ENCODE measurements at places on chromosomes 7 and 10. TPM values are rescaled to one million over a fixed set of nuclear protein-coding genes. Genes with fewer than 3 reads are reported as not detected.

- peaks cover 4% of the 10 kb centered on the region for H3K36me3 ChIP-seq
- H3K4me3 ChIP-seq = peak overlapping the region; percentile 32
- H3K27me3 ChIP-seq = no peaks in the 10 kb centered on the region
- peak overlapping the region; percentile 58 for H3K27ac ChIP-seq
Observed at GRCh38 chr10:110363572-110364411, 59.1 kb upstream of the SMNDC1 start.

DNA sequence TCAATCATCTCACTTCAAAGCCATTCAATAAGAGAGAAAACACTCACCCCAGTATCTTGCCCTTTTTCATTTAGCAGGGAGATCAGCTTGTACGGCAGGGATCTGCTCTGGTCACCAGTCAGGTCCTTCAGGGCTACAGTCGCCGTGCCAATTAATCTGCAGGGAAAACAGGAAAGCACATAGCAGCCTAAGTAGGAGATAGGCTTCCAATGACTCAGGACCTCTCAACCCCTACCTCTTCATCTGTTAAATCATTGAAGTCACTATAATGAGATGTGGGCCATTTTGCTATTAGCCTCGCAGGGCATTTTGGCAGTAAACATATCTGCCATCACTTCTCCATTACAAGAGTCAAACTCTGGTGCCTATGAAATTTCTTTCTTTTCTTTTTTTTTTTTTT lies 50.8 kb downstream of the MYOF start:
- H3K27me3 ChIP-seq = no peaks in the 10 kb centered on the region
- H3K4me1 ChIP-seq = peaks cover 5% of the 10 kb centered on the region
- DNase-seq = no peak
- no peak overlapping the region for H3K4me3 ChIP-seq
- H3K36me3 ChIP-seq = peaks cover 12% of the 10 kb centered on the region
- H3K27ac ChIP-seq = no peak overlapping the region

GRCh38 chr7:143892527-143893300 lies 9.3 kb downstream of the TCAF1 start:
- peaks cover 15% of the 10 kb centered on the region for H3K36me3 ChIP-seq
- peak overlapping the region; percentile 38 for H3K4me3 ChIP-seq
- no peaks in the 10 kb centered on the region for H3K27me3 ChIP-seq
- peaks cover 17% of the 10 kb centered on the region for H3K4me1 ChIP-seq

GRCh38 chr7:38292442-38292841 lies 19.0 kb upstream of the TARP start:
- no peaks in the 10 kb centered on the region for H3K4me1 ChIP-seq
- no peaks in the 10 kb centered on the region for H3K27me3 ChIP-seq
- DNase-seq = no peak
- no peaks in the 10 kb centered on the region for H3K36me3 ChIP-seq
- H3K4me3 ChIP-seq = no peak overlapping the region
- no peak overlapping the region for H3K27ac ChIP-seq

GRCh38 chr7:47947355-47947749 lies 914 bp downstream of the PKD1L1 start:
- H3K36me3 ChIP-seq = no peaks in the 10 kb centered on the region
- peaks cover 7% of the 10 kb centered on the region for H3K4me1 ChIP-seq
- H3K27ac ChIP-seq = no peak overlapping the region
- no peaks in the 10 kb centered on the region for H3K27me3 ChIP-seq
- DNase-seq = no peak

DNA sequence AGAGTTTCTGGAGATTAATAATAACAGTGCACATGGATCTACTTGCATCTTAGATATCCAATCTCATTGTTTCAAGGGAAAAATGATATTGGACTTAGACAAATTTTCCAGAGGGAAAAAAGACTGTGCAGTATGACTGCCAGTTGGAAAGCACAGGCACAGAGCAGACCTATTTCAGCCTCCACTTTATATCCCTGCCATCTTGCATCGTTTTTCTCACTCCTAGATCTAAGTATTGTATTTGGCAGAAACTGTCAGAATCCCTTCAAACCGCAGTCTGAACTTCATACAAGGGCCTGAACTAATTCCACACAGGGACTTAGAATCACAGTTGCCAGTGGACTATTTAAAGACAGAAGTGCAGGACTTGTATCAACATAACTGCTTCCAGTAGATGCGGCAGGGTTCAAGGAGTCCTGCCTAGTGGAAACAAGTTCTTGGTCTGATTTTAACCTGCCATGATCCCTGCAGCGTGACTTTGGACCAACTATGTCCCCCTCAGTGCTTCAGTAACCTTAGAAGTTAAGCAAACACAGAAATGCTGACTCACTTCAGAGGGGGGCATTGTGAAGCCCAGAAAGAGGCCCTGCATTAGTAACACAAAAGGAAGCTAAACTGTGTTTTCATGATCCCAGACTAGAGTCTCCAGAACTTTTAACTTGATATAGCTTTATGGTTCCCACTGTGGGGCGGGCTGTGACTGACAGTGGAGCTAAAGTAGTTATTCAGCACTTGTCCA lies 95.7 kb upstream of the PALS2 start:
- H3K4me1 ChIP-seq = no peaks in the 10 kb centered on the region
- H3K27me3 ChIP-seq = peaks cover 15% of the 10 kb centered on the region
- no peak for DNase-seq
- H3K36me3 ChIP-seq = no peaks in the 10 kb centered on the region
- no peak overlapping the region for H3K27ac ChIP-seq
- H3K4me3 ChIP-seq = no peak overlapping the region

GRCh38 chr7:78368771-78369170 lies 570.2 kb downstream of the PHTF2 start:
- no peaks in the 10 kb centered on the region for H3K36me3 ChIP-seq
- no peaks in the 10 kb centered on the region for H3K27me3 ChIP-seq
- H3K27ac ChIP-seq = no peak overlapping the region

GRCh38 chr10:44240584-44241205 lies 144.2 kb downstream of the CXCL12 start:
- no peak overlapping the region for H3K27ac ChIP-seq
- DNase-seq = no peak
- no peak overlapping the region for H3K4me3 ChIP-seq
- no peaks in the 10 kb centered on the region for H3K27me3 ChIP-seq
- H3K36me3 ChIP-seq = peaks cover 2% of the 10 kb centered on the region
- no peaks in the 10 kb centered on the region for H3K4me1 ChIP-seq

- no peak for DNase-seq
- peaks cover 35% of the 10 kb centered on the region for H3K4me1 ChIP-seq
- H3K27me3 ChIP-seq = no peaks in the 10 kb centered on the region
- H3K27ac ChIP-seq = no peak overlapping the region
- H3K36me3 ChIP-seq = no peaks in the 10 kb centered on the region
Observed at GRCh38 chr10:3879073-3879472, 94.1 kb upstream of the KLF6 start.

GRCh38 chr7:30471205-30471604 lies 7.4 kb downstream of the NOD1 start:
- DNase-seq = no peak
- H3K27ac ChIP-seq = no peak overlapping the region
- peaks cover 49% of the 10 kb centered on the region for H3K36me3 ChIP-seq
- no peaks in the 10 kb centered on the region for H3K27me3 ChIP-seq
- peaks cover 71% of the 10 kb centered on the region for H3K4me1 ChIP-seq
- no peak overlapping the region for H3K4me3 ChIP-seq

- H3K4me1 ChIP-seq = no peaks in the 10 kb centered on the region
- DNase-seq = no peak
- no peaks in the 10 kb centered on the region for H3K27me3 ChIP-seq
- no peak overlapping the region for H3K4me3 ChIP-seq
Observed at GRCh38 chr7:34224281-34224680, 318.9 kb downstream of the BMPER start.

DNA sequence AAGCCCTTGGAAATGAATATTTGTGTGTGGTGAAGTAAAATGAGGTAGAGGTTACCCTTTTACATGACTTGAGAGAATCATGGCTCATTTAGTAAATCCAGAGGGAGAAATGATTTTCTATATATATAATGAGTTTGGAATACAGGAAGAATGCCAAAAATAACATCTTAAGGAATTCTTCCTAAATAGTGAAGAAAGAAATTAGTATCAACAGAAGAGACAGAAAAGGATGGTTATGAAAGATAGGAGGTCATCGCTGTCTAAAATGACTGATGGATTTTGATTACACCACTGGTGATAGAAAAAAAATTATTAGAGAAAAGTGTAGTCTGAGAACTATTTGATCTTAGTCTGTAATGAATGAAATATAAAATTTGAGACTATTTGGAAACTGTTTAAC lies 283.0 kb downstream of the ADK start:
- no peak overlapping the region for H3K4me3 ChIP-seq
- no peaks in the 10 kb centered on the region for H3K27me3 ChIP-seq
- H3K27ac ChIP-seq = no peak overlapping the region
- no peak for DNase-seq

DNA sequence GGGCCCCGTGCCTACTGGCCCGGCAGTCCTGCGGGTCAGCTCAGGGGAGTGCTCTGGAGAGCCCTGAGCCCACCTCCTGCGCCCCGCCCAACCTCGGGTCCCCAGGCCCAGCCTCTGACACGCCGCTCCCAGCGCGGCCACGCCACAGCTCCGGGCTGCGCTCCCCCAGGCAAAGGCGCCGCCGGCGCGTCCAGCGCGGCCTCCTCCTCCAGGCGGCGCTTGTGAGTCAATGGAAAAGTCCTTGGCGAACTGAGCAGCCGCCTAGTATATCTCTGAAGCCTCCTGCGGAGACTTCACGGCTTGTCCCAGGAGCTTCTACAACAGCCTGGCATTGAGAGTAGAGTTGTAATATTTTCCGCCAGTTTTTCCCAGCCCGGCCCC lies 29.5 kb upstream of the BMS1 start:
- peak; percentile 62 for DNase-seq
- H3K27me3 ChIP-seq = peaks cover 65% of the 10 kb centered on the region
- H3K27ac ChIP-seq = no peak overlapping the region
- peaks cover 7% of the 10 kb centered on the region for H3K4me1 ChIP-seq
- H3K4me3 ChIP-seq = no peak overlapping the region

GRCh38 chr10:26359670-26360069 lies 78.5 kb upstream of the APBB1IP start:
- H3K27me3 ChIP-seq = peaks cover 36% of the 10 kb centered on the region

GRCh38 chr7:132739271-132739955 lies 163.1 kb upstream of the PLXNA4 start:
- H3K4me3 ChIP-seq = no peak overlapping the region
- H3K27ac ChIP-seq = no peak overlapping the region
- peaks cover 23% of the 10 kb centered on the region for H3K27me3 ChIP-seq
- no peaks in the 10 kb centered on the region for H3K4me1 ChIP-seq
- no peaks in the 10 kb centered on the region for H3K36me3 ChIP-seq

- H3K4me3 ChIP-seq = no peak overlapping the region
- H3K27ac ChIP-seq = no peak overlapping the region
- H3K36me3 ChIP-seq = peaks cover 1% of the 10 kb centered on the region
- no peaks in the 10 kb centered on the region for H3K4me1 ChIP-seq
Observed at GRCh38 chr10:129807211-129807610, 156.9 kb downstream of the EBF3 start.

- H3K36me3 ChIP-seq = peaks cover 27% of the 10 kb centered on the region
- H3K27ac ChIP-seq = peak overlapping the region; percentile 98
- H3K4me1 ChIP-seq = peaks cover 52% of the 10 kb centered on the region
- peak overlapping the region; percentile 93 for H3K4me3 ChIP-seq
Observed at GRCh38 chr10:17643339-17643754, 604 bp upstream of the STAM start.

DNA sequence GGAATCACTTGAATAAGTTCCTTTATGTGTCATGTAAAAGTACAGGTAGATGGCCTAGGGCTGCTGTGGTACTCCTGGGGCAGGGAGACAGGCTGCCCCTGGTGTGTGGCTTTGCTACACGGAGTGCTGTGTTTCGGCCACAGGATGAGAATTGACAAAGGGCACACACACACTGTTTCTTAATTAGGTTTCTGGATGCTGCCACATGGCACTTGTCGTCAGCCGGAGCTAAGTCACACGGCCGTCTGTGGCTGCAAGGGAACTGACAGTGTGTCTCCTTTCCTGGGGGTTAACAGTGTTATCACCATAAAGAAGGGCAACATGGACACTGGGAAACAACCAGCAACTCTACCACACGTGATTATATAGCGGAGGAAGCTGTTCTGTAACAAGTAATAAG lies 55.7 kb upstream of the CREB5 start:
- peaks cover 3% of the 10 kb centered on the region for H3K27me3 ChIP-seq
- H3K4me3 ChIP-seq = no peak overlapping the region
- H3K4me1 ChIP-seq = no peaks in the 10 kb centered on the region
- H3K27ac ChIP-seq = no peak overlapping the region

GRCh38 chr10:129717816-129718547 lies 246.1 kb downstream of the EBF3 start:
- H3K27ac ChIP-seq = no peak overlapping the region
- peak; percentile 18 for DNase-seq
- no peak overlapping the region for H3K4me3 ChIP-seq
- no peaks in the 10 kb centered on the region for H3K27me3 ChIP-seq
- H3K36me3 ChIP-seq = peaks cover 7% of the 10 kb centered on the region
- no peaks in the 10 kb centered on the region for H3K4me1 ChIP-seq

DNA sequence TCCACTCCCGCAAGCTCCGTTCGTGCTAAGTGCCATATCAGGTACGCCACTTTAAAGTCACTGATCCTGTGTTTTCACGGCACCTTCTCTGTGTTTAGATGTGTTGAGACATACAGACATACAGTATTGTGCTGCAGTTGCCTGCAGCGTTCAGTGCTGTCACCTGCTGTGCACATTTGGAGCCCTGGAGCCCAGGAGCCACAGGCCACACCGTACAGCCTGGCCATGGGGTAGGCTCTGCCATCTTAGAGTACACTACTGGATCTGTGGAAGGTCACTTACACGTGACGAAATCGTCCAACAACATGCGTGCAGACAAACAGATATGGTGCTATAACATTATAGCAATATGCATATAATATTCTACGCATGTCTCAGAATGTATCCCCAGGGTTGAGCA lies 111.3 kb downstream of the ELFN1 start:
- H3K27me3 ChIP-seq = peaks cover 8% of the 10 kb centered on the region
- H3K27ac ChIP-seq = no peak overlapping the region
- DNase-seq = peak; percentile 30
- no peak overlapping the region for H3K4me3 ChIP-seq
- H3K36me3 ChIP-seq = no peaks in the 10 kb centered on the region

DNA sequence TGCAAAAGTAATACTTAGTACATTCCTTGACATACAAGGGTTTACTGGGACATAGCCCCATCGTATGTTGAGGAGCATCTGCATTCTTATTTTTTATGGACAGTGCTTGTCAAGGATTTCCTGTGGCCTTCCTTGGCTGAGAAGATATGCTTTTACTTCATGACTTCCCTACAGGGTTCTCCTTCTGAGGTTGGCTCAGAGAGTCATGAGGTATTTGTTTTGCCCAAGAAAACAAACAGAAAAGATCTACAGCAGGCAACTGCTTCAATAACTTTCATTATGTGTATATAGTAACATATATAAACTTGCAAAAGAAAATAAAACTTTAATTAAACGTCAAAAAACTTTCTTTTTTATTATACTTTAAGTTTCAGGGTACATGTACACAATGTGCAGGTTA lies 577.2 kb upstream of the SEMA3D start:
- H3K4me1 ChIP-seq = no peaks in the 10 kb centered on the region
- no peaks in the 10 kb centered on the region for H3K27me3 ChIP-seq
- no peak overlapping the region for H3K4me3 ChIP-seq
- no peak for DNase-seq
- H3K27ac ChIP-seq = no peak overlapping the region

GRCh38 chr7:120951826-120952225 lies 1.2 kb downstream of the ING3 start:
- H3K36me3 ChIP-seq = peaks cover 28% of the 10 kb centered on the region
- peak overlapping the region; percentile 99 for H3K27ac ChIP-seq
- DNase-seq = no peak
- H3K4me1 ChIP-seq = peaks cover 36% of the 10 kb centered on the region
- peak overlapping the region; percentile 98 for H3K4me3 ChIP-seq
- peaks cover 2% of the 10 kb centered on the region for H3K27me3 ChIP-seq

Gene PNLIPRP3
- not detected for total RNA-seq

Gene CTAGE8
- total RNA-seq = not detected

Gene AHCYL2
- total RNA-seq = 12.8 TPM

Gene GJD4
- not detected for total RNA-seq

Gene INPP5A
- total RNA-seq = 6.6 TPM

Gene KEL
- total RNA-seq = 0.16 TPM

Gene NANOS1
- total RNA-seq = 0.23 TPM

Gene OR2A42
- not detected for total RNA-seq

Gene ITGA8
- total RNA-seq = not detected

All from activated CD8-positive, alpha-beta memory T cell treated with anti-CD3 and anti-CD28 coated beads, Interleukin-2, amount 10 ng/mL, durations not matched to agents 7 days and 5 days (primary cell).